ENCODE measurements at places on chromosomes 7 and 10.
A peak's percentile ranks its signal among the peaks of the same experiment; 100 is the strongest.

DNA sequence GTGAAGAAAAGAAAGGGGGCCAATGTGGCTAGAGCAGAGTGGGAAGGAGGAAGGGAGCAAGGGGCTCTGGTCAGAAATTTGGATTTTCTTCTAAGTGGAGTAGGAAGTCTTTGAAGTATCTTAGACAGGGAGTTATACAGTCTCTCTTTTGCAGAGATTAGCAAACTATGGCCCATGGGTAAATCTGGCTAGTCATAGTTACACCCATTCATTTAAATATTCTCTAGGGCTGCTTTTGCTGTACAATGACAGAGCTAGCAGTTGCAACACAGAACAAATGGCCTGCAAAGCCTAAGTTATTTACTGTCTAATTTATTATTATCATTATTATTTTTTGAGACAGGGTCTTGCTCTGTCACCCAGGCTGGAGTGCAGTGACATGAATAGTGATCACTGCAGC is 10.5 kb upstream of the LAMB4 start:
- no peaks in the 10 kb centered on the region for H3K4me1 ChIP-seq
- H3K27ac ChIP-seq = no peak overlapping the region
- no peak overlapping the region for H3K4me3 ChIP-seq
- no peak for DNase-seq
- H3K36me3 ChIP-seq = no peaks in the 10 kb centered on the region

DNA sequence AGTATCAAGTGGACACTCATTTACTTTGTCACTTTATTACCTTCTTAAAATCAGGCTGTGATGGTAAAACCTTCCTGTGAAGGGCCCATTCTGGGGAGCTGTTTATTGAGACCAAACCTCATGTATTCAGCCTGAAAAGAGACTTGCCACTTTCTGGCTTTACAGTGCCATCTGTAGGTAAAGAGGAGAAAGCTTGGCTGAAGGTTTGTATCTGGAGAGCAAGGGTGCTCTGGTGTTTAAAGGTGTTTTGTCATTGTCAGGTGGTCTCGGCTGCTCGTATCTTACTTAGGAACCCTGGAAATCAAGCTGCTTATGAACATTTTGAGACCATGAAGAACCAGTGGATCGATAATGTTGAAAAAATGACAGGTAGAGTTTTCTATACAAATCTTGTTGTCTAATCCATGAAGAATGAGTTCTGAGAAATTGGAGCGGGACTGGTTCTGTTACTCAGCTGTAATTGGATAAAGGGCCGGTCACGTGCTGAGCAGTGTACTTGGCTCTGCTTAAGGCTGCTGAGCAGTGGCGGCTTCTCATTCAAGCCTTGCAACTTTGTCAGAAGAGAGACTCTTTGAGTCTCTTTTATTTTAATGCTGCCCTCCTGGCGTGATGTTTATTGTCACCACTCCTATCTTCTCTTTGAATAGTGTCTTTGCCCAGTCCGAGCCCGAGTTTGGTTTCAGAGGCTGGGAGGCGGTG is 46.9 kb downstream of the AP3M1 start:
- no peak overlapping the region for H3K27ac ChIP-seq
- peaks cover 5% of the 10 kb centered on the region for H3K36me3 ChIP-seq
- no peaks in the 10 kb centered on the region for H3K4me1 ChIP-seq
- H3K27me3 ChIP-seq = no peaks in the 10 kb centered on the region
- no peak overlapping the region for H3K4me3 ChIP-seq
- DNase-seq = no peak

DNA sequence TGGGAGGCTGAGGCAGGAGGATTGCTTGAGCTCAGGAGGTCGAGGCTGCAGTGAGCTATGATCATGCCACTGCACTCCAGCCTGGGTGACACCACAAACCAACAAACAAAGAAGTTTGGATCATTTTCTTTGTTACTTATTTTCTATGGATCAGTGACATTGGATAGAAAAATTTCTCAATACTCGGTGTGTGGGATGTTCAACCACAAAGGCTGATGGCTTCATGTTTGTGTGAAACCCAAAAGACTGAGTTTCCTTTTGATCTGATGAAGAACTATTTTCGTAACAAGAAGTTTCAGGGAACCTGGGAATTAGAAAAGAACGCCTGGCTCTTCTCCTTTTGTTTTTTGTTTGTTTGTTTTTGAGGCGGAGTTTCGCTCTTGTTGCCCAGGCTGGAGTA is 104.0 kb downstream of the HOXA1 start:
- no peaks in the 10 kb centered on the region for H3K27me3 ChIP-seq
- DNase-seq = no peak
- H3K27ac ChIP-seq = peak overlapping the region; percentile 56
- H3K36me3 ChIP-seq = no peaks in the 10 kb centered on the region
- no peak overlapping the region for H3K4me3 ChIP-seq

DNA sequence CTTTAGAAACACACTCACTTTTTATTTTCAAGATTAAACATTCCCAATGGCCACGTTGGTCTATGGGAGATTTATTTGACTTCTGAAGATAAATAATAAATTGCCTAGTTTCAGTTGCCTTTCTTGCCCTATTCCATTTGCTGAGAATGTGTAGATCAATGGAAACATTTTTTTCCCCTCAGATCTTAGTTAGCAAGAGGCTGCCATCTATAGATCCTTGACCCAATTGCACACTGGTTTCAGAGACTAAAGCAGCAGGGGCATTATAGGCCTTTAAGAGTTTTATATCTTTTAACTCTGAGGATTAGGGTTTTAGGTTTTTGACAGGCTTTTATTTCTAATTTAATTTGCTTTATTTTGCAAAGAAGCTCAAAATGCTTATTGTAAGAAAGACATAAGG is 163.2 kb upstream of the GPR26 start:
- H3K4me1 ChIP-seq = no peaks in the 10 kb centered on the region
- no peaks in the 10 kb centered on the region for H3K36me3 ChIP-seq
- no peak for DNase-seq

- H3K36me3 ChIP-seq = no peaks in the 10 kb centered on the region
- no peak for DNase-seq
These were observed 8.2 kb upstream of the EFCAB10 start for GRCh38 chr7:105589356-105590077.
